Dorsolateral prefrontal cortex (tissue), 122 donors: ENCODE measurements at places on chromosomes 16 and 17.
A peak's percentile ranks its signal among the peaks of the same experiment; 100 is the strongest.

GRCh38 chr17:77254951-77255825 lies 114.4 kb downstream of the SEC14L1 start:
- DNase-seq: no peak

GRCh38 chr17:6153375-6153774 lies 83.2 kb downstream of the WSCD1 start:
- DNase-seq: peak; percentile 30

- DNase-seq: no peak
Observed at GRCh38 chr16:31301708-31302400, 42.1 kb downstream of the ITGAM start.

DNA sequence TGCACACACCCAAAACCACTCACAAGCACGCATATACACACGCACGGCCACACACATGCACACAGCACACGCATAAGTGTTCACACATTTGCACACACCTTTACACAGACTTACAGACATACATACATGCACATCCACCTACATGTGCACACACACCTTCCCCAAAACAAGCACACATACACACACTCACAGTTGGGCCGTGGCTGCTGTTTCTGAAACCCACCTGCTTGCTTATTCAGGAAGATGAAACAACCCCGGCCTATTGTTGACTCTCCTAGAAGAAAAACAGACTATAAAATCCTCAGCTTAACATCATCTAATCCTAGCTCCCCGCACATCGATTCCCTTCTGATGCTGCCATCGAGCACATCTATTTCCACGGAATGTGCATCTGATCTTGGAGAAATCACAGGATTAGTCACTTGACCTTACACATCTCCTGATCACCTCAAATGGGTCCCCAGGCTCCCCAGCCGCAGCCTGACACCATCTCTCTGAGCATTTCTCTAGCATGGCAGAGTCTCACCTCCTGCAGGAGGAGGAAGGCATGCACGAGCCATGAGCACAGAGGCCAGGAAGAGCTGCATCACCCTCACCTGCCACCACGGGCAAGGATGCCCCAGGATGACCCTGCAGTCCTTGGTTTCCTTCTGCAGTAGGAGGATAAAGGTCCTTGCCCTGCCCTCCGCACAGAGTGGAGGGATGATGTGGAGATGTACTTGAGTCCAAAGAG lies 105.8 kb upstream of the CDH5 start:
- no peak for DNase-seq

GRCh38 chr17:3805581-3805980 lies 4.6 kb upstream of the ITGAE start:
- DNase-seq: no peak

GRCh38 chr16:57701759-57702371 lies 7.3 kb downstream of the DRC7 start:
- no peak for DNase-seq

- no peak for DNase-seq
Observed at GRCh38 chr16:789191-789850, 901 bp downstream of the CHTF18 start.

DNA sequence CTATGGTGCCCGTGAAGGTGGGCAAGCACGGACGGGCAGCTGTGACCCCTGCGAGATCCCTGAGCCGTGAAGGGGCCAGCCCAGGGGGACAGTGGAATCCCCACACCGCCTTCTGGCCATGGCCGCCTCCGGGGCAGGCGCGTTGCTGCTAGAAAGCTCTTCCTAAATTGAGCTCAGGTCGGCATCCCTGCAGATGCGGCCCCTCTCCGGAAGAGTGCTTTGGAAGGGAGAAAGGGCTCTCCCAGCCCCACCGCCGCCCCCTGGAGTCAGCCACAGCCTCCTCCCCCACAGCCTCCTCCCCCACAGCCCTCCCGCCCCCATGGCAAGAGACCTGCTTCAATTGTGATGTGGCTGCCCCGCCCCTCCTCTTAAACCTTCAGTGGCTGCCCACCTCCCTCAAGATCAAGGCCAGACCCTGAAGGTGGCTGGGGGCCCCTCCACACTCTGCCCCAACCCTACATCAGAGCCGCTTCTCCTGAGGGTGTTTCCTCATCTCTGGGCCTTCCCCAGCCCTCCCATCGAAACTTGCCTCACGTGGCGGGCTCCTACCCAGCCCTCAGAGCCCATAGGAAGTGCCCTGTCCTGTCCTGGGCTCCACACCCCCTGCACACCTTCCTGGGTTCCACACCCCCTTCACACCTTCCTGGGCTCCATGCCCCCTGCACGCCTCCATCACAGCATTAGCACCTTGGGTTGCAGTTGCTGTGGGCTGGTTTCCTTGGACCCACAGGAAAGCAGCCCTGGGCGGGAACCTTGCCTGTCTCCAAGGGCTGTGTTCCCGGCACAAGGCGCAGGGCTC lies 5.5 kb upstream of the CBFA2T3 start:
- DNase-seq: no peak

DNA sequence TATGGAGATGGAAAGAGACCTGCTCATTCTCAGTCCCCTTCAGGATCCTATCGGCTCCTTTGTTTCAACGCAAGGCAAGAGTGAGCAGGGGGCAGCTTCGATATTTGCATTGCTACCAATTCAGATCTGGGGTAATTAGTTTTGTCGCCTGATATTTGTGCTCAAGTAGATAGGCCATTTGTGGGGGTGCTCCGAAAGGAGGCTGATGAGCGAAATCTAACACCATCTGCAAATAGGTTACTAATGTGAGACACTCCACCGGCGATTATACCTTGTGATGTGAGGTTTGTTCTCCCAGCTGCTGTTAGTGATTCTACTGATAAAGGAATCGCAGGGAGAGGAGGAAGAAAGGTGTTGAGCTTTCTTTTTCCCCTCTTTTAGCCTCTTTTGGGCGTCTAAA lies 31.5 kb downstream of the WSCD1 start:
- DNase-seq: no peak

DNA sequence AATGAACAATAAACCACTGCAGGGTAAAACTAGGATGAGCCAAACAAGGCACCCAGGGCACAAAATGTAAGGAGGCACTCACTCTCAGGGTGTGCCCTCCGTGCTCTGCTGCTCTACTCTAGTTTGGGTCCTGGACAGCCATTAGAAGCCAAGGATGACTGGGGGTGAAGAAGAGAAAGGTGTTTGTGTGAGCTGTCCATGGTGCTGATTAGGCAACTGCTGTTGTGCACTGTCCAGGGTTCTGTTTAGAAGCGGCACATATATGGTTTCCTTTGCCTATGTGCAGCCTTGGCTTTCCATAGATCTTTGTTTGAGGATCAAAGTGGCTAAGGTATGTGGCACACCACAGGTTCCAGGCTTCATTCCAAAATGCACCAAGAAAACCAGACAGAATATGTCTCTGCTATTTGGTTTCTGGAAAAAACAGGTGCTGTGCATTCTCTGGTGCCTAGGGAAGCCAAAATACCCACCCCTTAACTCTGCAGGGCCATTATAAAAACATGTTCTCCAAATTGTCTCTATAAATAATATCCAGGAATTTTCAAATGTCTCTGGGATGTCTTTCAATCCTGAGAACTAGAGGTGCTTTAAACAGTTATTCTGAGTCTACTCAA lies 123.5 kb downstream of the CBLN1 start:
- DNase-seq: no peak

- no peak for DNase-seq
Observed at GRCh38 chr16:16183562-16183961, 39.7 kb downstream of the ABCC6 start.
